Pancreas (tissue), 10 donors: ENCODE measurements at places on chromosomes 6 and 20. TPM values are rescaled to one million over a fixed set of nuclear protein-coding genes. Genes with fewer than 3 reads are reported as not detected.

DNA sequence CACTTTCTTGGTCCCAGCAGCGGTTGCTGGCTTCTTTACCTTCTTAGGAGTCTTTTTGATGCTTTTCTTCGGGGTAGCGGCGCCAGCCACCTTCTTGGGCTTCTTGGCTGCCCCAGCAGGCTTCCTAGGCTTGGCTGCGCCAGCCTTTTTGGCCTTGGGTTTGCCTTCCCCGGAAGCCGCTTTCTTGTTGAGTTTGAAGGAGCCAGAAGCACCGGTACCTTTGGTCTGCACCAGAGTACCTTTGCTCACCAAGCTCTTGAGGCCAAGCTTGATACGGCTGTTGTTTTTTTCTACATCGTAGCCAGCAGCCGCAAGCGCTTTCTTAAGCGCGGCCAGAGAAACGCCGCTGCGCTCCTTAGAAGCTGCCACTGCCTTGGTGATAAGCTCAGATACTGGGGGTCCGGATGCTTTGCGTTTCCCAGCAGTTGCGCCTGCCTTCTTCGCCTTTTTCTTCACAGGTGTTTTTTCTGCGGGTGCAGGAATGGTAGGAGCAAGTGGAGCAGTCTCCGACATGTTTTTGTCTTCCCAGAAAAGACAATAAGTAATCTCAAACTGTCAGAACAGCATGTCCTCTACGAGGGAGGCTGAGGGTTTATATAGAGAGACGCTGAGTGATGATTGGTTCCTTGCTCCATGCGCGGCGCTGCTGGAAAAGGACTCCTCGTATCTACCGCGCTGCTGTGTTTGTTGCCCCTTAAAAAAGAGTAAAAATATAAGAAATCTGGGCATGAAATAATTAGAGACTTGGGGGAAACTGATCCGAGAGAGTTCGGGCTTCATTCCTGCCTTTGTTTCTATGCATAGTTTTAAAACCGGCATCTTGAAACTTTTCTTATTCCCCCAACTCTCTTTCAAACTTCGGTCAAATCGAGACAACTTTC is 130.3 kb upstream of the BTN3A2 start:
- DNase-seq, result no peak
- no peaks in the 10 kb centered on the region for H3K36me3 ChIP-seq
- peaks cover 32% of the 10 kb centered on the region for H3K27me3 ChIP-seq
- peak overlapping the region; percentile 42 for H3K4me3 ChIP-seq

GRCh38 chr20:3704087-3704486 is 8.3 kb downstream of the SIGLEC1 start:
- H3K36me3 ChIP-seq, result no peaks in the 10 kb centered on the region
- DNase-seq, result no peak
- no peak overlapping the region for H3K27ac ChIP-seq
- H3K4me1 ChIP-seq, result no peaks in the 10 kb centered on the region
- no peak overlapping the region for H3K4me3 ChIP-seq
- H3K27me3 ChIP-seq, result no peaks in the 10 kb centered on the region

Gene C6orf58
- 0.24 TPM for total RNA-seq

DNA sequence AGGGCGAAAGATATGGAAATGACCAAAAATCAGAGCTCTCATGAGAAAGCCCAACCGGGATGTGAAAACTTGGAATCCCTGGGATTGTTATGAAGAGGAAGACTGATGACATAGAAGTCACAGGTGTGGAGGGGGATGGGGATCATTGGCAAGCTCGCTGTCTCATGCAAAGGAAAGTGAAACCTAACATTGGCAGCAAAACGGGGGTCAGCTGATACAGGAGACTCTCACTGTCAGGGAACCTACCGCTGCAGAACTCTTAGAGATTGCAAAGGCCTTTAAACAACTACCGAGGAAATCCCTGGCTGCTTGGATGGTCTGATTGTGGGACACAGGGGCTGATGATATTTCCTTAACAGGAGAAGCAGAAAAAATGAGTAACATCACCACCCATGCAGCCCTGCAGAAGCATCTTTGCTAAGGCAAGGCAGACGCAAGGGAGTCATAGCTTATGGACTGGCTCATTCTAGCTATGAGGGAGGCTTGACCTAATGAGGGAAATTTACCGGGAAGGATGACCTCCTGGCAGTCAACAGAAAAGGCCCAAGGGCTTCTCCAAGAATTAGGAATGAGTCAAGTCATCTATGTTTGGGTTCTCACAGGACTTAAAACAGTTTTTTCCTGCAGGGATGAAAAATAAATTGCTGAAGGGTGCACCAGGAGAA is 7.0 kb downstream of the MUC21 start:
- no peak overlapping the region for H3K27ac ChIP-seq
- DNase-seq, result no peak
- no peaks in the 10 kb centered on the region for H3K36me3 ChIP-seq
- no peaks in the 10 kb centered on the region for H3K4me1 ChIP-seq
- no peak overlapping the region for H3K4me3 ChIP-seq
- no peaks in the 10 kb centered on the region for H3K27me3 ChIP-seq

Gene DEF6
- 13.7 TPM for total RNA-seq

GRCh38 chr6:80579391-80580023 is 473.0 kb downstream of the BCKDHB start:
- H3K4me3 ChIP-seq, result no peak overlapping the region
- no peaks in the 10 kb centered on the region for H3K4me1 ChIP-seq
- H3K36me3 ChIP-seq, result no peaks in the 10 kb centered on the region
- no peaks in the 10 kb centered on the region for H3K27me3 ChIP-seq
- DNase-seq, result no peak

GRCh38 chr6:43695215-43695966 is 7.8 kb upstream of the MRPS18A start:
- H3K36me3 ChIP-seq, result no peaks in the 10 kb centered on the region
- H3K4me3 ChIP-seq, result no peak overlapping the region
- no peak for DNase-seq

GRCh38 chr6:20021795-20022194 is 184.6 kb downstream of the ID4 start:
- H3K27ac ChIP-seq, result no peak overlapping the region
- H3K4me3 ChIP-seq, result no peak overlapping the region
- H3K36me3 ChIP-seq, result no peaks in the 10 kb centered on the region
- H3K4me1 ChIP-seq, result no peaks in the 10 kb centered on the region
- DNase-seq, result no peak

GRCh38 chr6:142031035-142031434 is 101.7 kb upstream of the GJE1 start:
- no peak overlapping the region for H3K4me3 ChIP-seq
- H3K36me3 ChIP-seq, result no peaks in the 10 kb centered on the region
- H3K27ac ChIP-seq, result no peak overlapping the region
- no peaks in the 10 kb centered on the region for H3K27me3 ChIP-seq
- H3K4me1 ChIP-seq, result no peaks in the 10 kb centered on the region
- DNase-seq, result no peak

DNA sequence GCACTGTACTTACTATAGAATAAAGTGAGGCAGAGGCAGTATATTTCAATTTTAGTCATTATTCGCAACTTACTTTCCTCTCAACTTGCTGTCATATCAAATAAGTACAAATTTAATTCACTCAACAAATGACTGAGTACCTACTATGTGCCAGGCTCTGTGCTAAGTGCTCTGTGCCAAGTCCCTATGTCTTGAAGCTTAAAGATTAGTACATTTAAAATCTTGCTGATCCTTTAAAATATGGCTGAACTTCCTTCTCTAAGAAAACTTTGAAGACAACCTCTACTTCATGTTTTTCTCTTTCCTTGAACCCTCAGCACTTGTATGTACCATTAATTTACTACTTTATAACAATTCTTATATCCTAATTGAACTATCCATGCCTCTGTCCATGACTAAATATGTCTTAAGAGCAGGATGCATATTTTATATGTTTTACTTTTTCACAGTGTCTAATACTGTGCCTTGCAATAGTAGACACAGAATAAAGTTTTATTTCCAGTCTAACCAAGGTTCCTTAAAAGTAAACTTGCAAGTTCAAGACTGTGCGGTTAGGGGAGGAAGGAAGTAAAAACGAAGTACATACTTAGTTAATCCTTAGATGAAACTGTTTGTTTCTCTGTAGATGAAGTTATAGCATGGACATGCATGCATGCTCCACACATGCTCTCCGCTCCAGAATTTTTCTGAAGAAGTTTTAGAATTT is 10.0 kb upstream of the LATS1 start:
- no peaks in the 10 kb centered on the region for H3K27me3 ChIP-seq
- DNase-seq, result no peak
- H3K4me1 ChIP-seq, result no peaks in the 10 kb centered on the region
- H3K4me3 ChIP-seq, result no peak overlapping the region

DNA sequence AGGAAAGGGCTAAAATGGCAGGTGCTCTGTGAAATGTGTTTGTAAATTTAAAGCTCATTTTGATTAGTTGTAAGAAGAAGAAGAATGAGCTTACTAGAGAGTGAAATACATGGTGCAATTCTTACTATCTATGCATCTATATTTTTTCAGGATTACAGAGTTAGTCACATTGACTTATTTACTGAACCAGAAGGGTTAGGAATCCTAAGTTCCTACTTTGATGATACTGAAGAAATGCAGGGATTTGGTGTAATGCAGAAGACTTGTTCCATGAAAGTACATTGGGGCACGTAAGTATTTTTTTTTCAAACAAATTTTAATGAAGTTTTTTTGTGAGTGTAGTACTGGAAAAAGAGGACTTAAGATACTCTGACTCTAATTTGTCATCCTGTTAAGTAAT is 99.3 kb downstream of the RTN4IP1 start:
- no peak overlapping the region for H3K27ac ChIP-seq
- no peak overlapping the region for H3K4me3 ChIP-seq
- no peak for DNase-seq
- no peaks in the 10 kb centered on the region for H3K36me3 ChIP-seq
- H3K27me3 ChIP-seq, result no peaks in the 10 kb centered on the region

- DNase-seq, result no peak
- H3K27me3 ChIP-seq, result no peaks in the 10 kb centered on the region
- H3K27ac ChIP-seq, result no peak overlapping the region
These were observed 13.8 kb downstream of the TREM1 start for GRCh38 chr6:41272591-41273240.

Gene DPM1
- total RNA-seq, result 16.1 TPM

Gene SAYSD1
- 9.7 TPM for total RNA-seq

Gene SYNDIG1
- 0.22 TPM for total RNA-seq

Gene ZSCAN12
- 2.1 TPM for total RNA-seq

DNA sequence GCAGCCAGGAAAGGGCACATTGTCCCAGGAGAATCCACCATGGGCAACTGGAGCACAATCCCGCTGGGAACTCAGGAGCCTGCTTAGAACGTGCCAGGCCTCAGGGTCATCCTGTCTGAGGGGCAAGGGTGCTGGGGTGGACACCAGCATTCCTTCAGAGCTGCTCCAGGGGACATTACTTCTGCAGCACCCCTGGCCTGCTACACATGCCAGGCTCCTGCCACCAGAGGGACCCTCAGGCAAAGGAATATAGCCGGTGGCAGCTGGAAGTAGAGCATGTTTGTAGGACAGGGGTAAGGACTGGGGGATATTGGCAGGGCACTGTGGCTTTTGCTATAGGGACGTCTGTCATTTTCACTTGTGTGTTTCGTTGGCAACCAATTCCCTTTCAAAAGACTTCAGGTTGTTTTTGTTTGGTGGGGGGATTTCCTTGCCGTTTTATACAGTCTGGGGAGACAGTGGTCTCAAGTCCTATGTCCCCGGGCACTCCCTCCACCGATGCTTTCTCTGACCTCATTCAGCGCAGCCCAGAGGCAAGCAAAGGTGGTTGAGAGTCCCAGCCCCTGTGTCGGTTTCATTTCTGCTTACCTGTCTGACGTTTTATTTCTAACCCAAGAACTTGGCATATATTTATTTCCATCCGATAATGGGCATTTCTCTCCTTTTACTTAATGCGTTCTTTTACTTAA is 130.8 kb downstream of the JPH2 start:
- H3K27ac ChIP-seq, result no peak overlapping the region
- no peaks in the 10 kb centered on the region for H3K4me1 ChIP-seq
- H3K36me3 ChIP-seq, result no peaks in the 10 kb centered on the region

DNA sequence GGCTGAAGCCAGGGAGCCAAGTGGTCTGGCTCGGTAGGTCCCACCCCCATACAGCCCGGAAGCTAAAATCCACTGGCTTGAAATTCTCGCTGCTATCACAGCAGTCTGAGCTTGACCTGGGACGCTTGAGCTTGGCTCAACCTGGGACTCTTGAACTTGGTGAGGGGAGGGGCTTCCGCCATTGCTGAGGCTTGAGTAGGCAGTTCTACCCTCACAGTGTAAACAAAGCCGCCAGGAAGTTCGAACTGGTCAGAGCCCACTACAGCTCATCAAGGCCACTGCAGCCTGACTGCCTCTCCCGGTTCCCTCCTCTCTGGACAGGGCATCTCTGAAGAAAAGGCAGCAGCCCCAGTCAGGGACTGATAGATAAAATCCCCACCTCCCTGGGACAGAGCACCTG is 1337.7 kb downstream of the HACE1 start:
- H3K27me3 ChIP-seq, result no peaks in the 10 kb centered on the region
- no peaks in the 10 kb centered on the region for H3K4me1 ChIP-seq
- H3K4me3 ChIP-seq, result no peak overlapping the region
- no peak overlapping the region for H3K27ac ChIP-seq
- DNase-seq, result no peak
- H3K36me3 ChIP-seq, result no peaks in the 10 kb centered on the region

GRCh38 chr6:3230900-3231246 is 3.4 kb upstream of the TUBB2B start:
- peaks cover 12% of the 10 kb centered on the region for H3K4me1 ChIP-seq
- peak overlapping the region; percentile 79 for H3K27ac ChIP-seq
- H3K4me3 ChIP-seq, result peak overlapping the region; percentile 43
- H3K36me3 ChIP-seq, result no peaks in the 10 kb centered on the region
- DNase-seq, result no peak

GRCh38 chr6:2579804-2580570 is 170.7 kb downstream of the MYLK4 start:
- no peak overlapping the region for H3K27ac ChIP-seq
- DNase-seq, result no peak
- H3K36me3 ChIP-seq, result no peaks in the 10 kb centered on the region
- H3K4me1 ChIP-seq, result no peaks in the 10 kb centered on the region
- H3K4me3 ChIP-seq, result no peak overlapping the region

DNA sequence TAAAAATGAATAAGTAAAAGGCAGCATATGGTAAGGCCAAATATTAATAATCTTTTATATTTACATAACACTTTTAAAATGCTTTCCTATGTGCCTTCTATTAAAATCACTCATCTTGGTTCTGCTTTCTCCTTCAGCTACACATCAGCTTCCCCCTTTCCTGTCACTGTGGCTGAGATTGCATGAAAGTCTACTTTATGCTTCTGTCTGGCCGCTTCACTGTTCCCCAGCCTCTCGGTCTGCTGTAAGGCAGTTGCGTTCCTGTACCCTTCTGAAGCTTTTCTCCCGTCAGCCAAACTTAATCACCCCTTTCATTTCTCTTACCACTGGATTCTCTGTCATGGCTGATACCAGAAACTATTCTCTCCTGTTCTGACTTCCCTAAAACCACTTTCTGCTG is 34.6 kb downstream of the SOX4 start:
- H3K27me3 ChIP-seq, result no peaks in the 10 kb centered on the region
- H3K4me1 ChIP-seq, result no peaks in the 10 kb centered on the region
- no peak overlapping the region for H3K4me3 ChIP-seq
- no peaks in the 10 kb centered on the region for H3K36me3 ChIP-seq
- no peak for DNase-seq
